ENCODE measurements at places on chromosomes 3 and 15. TPM values are rescaled to one million over a fixed set of nuclear protein-coding genes. Genes with fewer than 3 reads are reported as not detected.

The CHRD gene
- 4.6 TPM for total RNA-seq

The FBLN2 gene
- 53.8 TPM for total RNA-seq

The AGBL1 gene
- total RNA-seq: not detected

The TMEM89 gene
- total RNA-seq: not detected

- no peak for DNase-seq
Observed at GRCh38 chr15:45048794-45049631, 26.0 kb downstream of the SORD start.

The PAQR5 gene
- total RNA-seq: 1.7 TPM

The CPA3 gene
- 2.0 TPM for total RNA-seq

- no peak for DNase-seq
Observed at GRCh38 chr3:30962084-30962483, 67.6 kb upstream of the GADL1 start.

GRCh38 chr3:15549846-15550245, 28.3 kb upstream of the COLQ start:
- no peak for DNase-seq

DNA sequence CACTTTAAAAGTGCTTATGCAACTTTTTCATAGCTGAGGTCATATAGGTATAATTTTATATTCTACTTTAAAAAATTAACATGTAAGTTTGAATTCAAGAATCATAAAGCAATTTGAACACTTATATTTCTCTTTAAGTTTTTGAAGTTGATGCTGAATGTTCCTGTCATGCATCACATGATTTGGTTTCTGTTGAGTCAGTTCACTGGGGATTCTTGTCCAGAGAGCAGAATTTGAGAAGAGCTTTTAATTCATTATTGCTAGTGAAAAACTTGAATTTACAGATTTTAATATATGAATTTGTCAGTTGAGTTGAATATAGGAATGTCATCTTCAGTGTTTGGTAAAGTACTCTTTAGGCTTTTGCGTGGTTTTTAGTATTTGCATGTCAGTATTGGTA, 7.9 kb downstream of the SLC25A26 start:
- DNase-seq: no peak

DNA sequence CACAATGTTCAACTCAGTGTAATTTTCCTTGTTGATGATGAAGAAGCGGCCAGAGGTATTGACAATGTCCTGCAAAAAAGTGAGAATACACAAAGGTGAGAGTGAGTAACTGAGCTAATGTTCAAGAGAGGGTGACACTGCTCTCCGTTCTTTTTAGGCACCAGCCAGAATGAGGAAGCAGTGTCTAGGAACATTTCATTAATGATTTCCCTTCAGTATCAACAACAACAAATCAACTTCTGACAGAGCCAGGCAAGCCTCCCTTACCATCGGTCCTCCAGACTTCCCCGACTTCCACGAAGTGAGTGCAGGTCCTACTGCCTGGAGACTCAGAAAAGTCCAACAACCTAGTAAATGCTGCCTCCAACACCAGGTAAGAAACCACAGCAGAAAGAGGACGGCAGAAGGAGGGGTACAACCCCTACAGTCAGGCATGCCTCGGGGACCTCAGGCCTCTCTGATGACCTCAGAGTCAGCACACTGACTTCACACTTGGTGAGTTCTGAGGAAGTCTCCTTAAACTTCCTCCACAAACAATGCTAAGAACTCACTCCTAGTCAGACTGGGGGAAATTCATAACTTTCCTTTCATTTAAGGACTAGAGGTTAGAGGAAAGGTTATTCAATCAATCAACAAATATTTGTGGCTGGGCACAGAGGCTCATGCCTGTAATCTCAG, 62.7 kb downstream of the NPTN start:
- DNase-seq: no peak

GRCh38 chr3:195095035-195095703, 175.8 kb downstream of the XXYLT1 start:
- DNase-seq: peak; percentile 18

DNA sequence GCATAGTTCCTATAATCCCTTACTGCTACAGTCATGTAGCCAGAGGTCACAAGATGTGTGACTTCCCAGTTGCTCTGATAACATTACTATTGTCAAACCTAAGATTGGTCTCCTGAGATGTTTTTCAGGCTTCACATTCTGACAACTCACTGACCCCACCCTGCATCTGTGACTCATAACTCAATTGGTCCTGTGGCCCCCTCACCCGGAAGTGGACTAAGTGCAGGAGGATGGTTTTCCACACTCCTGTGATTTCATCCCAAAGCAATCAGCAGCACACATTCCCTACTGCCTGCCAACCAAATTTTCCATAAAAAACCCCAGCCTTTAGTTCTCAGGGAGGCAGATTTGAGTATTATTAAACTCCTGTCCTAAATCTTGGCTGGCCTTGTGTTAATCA, 564.9 kb upstream of the ZNF385D start:
- no peak for DNase-seq

The MESP1 gene
- 8.4 TPM for total RNA-seq

DNA sequence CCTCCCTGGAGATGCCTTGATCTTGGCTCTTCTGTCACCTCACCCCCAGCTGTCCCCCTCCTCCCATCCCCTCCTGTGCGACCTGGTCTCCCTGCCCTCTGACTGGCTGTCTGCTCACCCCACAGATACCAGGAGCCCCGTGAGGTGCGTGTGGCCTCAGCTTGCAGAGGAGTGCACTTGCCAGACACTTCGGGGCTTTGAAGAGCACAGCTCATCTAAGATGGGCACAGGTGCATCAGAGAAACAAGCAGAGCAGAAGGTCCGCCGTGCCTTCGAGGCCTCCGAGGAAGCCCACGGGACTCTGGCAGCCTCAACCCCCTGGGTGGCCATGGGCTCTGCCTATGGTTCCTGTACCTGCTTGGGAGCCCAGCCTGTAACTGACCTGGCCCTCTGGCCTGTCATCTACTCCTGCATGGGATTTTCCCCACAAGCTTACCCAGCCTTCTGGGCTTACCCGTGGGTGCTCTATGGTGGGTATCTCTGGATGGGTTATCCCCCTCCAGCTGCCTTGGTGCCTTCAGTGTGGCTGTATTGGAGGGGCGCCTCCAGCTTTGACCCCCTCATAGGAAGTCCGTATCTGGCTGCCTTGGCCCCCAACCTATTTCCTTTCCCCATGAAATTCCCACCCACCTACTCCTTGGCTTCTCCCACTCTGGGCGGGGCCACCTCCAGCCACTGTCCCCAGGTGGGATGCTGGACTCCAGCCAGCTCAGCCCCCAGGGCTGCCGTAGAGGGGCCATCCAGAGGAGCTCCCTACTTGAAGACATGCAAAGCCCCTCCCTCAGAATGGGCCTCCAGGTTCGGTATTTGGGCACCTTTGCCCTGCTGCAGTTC, 3.8 kb downstream of the PRR23E start:
- DNase-seq: no peak

DNA sequence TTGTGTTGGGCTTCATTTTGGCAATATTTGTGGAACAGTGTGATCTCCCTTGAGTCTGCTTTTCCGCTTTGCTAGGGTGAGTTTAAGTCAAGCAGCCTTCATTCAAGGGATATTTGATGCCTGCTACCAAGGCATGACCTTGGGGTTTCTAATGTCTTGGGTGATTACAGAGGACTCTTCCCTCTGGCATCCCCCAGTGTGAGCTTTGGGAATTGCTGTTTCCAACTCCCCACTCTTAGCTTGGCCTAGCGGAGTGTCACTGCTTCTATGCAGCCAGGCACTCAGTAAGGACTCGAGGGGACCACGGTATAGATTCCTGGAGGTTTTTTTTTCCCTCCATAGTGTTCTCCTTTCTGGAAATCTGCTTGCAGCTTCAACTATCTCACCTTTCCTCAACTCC, 21.1 kb downstream of the GCNT3 start:
- DNase-seq: no peak

- no peak for DNase-seq
Observed at GRCh38 chr3:143146486-143147274, 27.1 kb downstream of the CHST2 start.

DNA sequence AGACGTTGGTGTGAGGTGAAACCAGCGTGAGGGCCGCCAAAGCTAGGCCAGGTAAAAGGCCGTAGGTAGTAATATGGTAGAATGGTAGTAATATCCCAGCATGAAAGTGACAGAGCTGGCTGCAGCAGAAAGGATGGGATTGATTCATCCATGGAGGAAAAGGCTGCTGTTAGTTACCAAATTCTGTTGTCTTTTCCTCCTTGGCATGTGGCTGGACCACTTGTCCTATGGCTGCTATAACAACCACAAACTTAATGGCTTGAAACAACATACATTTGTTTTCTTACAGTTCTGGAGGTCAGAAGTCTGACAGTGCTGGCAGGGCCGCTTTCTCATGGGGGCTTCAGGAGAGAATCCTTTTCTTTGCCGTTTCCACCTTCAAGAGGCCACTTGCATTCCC, 47.8 kb upstream of the CHST2 start:
- no peak for DNase-seq

GRCh38 chr3:14172496-14172895, 5.9 kb downstream of the XPC start:
- DNase-seq: no peak

The GOLGA8J gene
- not detected for total RNA-seq

The TTLL13 gene
- total RNA-seq: 0.20 TPM

GRCh38 chr15:78347586-78348543, 7.7 kb downstream of the CRABP1 start:
- DNase-seq: no peak

GRCh38 chr3:151085889-151086483, 522 bp downstream of the MED12L start:
- DNase-seq: peak; percentile 33

DNA sequence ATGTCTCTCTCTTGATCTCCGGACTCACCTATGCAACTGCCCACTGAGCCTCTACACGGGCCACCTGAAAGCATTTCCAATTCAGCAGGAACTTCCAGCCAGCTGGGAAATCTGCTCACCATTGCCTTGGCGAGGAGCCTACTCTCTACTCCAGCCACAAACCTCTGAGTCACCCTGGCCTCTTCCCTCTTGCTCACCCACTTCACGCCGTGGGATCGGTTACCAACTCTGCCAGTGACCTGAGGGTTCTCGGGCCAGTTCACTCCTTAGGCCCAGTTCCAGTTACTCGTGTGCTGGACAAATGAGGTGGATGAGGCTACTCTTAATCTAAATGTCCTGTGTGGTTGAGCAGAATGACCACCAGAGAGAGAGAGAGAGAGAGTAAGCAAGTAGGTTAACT, 70.1 kb downstream of the CEMIP start:
- DNase-seq: no peak

DNA sequence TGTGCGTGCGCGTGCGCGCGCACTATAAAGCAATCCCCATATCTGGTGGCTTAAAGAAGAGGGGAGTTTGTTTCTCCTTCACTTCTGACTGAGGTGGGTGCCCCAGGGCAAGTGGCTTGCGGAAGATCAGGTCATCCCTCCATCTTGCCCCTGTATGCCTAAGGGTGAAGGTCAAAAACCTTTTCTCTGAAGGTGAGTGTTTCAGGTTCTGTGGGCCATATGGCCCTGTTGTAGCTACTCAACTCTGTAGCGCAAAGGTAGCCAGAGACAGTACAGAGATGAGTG, 5.5 kb downstream of the ABTB1 start:
- DNase-seq: no peak

The CILP gene
- total RNA-seq: 7.8 TPM

The CD86 gene
- total RNA-seq: 4.4 TPM

All from left ventricle myocardium superior (tissue), 1 donor.